Astrocyte (in vitro differentiated cells and primary cell): ENCODE measurements at places on chromosomes 1 and 21.

DNA sequence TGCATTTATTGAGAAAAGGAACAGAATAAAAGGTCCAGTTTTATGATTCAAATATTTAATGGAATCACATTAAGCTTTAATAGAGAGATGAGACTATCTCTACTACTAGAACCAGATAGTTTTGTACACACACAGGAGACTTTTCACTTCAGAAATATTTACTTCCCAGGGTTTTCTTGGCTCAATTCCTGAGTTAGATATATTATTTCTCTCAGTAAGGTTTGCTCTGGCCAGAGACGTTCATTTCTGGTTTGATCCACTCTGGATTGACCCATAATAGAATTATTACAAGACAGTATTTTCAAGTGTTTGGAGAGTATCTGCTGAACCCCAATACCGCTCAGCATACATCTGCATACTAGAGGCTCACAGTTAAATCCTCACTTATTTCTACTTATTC lies 1.3 kb upstream of the RCOR3 start:
- DNase-seq: no peak

DNA sequence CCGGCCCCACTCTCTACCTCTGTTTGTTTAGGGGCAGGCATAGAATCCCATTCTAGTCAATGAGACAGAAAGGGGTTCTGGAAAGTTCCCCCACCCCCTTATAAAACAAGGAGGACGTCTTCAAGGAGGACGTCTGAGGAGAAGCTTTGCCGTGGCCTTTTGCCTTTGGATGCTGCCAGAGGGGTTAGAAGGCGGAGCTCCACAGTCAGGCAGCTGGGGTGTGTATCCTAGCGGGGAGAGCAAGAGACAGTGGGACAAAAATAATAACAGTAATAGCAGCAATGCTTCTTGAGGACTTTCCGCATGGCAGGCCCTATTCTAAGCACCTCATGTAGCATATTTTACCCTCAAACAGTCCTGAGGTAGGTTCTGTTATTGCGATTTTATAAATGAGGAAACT lies 48.2 kb upstream of the TENT5B start:
- no peak for DNase-seq

DNA sequence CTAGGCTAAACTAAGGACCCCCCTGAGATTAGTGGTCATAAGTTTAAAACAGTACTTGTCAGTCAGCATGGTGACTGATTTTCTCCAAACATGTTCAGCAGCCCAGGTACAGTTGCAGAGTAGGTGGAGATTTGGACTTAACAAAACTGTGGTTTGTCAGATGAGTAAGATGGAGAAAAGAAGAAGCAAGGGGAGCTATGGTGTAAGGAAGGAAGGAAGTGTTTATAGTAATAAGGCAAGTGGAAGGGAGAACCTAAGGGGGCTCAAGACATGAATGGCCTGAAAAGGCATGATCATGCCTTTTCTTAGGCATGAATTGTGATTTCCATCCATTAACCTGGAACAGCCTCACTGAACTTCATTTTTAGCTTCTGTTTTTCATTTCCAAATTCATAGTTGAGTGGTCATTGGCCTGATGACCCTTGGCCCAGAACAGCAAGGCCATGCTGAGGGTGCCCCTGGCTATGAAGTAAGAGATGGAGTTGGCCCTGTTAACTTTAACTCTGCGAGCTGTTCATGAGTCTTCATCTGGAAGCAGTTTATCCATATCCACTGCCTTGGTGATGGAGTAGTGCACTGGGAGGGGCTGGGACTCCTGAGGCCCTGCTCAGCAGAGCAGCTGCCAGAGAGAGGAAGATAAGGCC lies 60.7 kb downstream of the LRRC8D start:
- DNase-seq: no peak

GRCh38 chr21:35172231-35172630 lies 123.1 kb upstream of the RUNX1 start:
- DNase-seq: no peak

DNA sequence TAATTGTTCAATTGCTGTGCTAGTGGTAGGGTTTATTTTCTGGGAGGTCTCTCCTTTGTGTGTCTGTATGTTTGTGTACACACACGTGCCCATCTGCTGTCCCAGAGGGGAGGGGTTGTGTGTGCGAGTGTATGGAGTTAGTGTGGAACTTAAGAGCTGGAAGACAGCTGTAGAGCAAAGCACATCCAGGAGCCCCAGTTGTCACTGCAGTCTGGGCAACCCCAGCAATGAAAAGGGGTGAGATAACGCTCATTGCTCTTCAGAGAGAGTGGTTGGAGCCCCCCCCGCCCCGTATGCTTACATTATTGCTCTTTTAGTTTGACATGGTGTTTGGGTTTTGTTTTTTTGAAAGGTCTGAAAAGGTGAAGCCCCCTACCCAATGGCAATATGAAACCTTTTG lies 36.9 kb downstream of the NCF2 start:
- no peak for DNase-seq

DNA sequence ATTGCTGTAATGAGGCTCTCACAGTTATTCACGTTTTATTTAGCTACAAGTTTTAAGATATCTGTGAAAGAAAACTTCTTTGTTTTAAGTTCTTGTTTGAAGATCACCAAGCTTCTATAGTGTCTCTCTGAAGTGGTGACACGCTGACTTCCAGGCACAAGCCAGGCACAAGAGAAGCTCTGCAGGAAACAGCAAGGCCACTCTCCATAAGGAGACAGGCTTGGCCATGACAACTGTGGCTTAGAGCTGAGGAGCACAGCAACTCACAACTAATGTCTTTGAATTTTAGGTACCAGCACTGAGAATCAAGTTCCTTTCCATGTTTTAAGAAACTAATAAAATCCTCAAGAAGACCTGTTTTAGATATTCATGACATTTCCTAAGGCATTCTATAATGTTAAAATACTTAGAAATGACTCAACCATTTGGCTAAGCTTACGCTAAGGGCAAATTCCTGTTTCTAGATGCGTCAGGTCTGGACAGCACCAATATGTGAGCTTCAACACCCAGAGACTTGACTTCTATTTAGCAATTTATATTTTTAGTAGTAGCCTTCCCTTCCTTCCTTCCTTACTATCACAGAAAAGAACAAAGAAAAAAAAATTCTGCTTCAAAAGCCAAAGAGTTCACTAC lies 40.2 kb downstream of the APP start:
- peak; percentile 82 for DNase-seq

DNA sequence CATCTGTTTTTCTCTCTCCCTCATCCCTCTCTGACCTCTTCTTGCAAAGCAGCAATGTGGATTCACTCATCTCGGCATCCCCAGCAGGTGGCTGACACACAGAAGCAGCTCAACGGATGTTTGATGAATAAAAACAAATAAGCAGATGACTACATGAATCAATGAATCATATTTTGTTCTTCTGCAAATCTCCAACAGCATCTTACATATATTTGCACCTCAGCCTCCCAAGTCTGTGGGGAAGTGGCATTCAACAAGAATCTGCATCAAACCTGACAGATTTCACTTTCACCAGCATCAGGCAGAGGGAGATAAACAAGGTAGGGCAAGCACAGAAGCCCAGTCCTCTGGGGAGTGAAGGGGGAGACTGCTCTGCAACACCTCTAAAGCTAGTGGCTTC lies 34.0 kb downstream of the CAPN8 start:
- DNase-seq: peak; percentile 4
